ENCODE measurements at places on chromosomes 6 and 20.

GRCh38 chr6:132133736-132134445, 182.7 kb upstream of the CCN2 start:
- peak; percentile 22 for DNase-seq

- DNase-seq, result no peak
These were observed 46.8 kb downstream of the AIG1 start for GRCh38 chr6:143107440-143107839.

DNA sequence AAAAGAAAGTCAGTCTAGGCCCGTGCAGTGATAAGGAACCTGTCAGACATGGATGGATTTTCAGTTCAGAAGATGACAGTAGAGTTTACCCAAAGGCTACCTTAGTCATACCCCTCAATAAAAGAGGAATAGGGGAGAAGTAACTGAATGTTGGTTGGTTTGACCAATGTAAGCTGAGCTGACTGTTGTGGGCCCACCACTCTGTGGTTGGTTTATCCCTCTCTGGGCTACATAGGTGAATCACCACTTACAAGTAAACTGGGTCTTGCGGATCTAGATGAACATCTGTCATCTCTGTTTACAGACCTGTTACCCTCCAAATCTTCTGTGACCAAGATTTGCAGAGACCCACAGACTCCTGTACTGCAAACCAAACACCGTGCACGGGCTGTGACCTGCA, 37.2 kb upstream of the MYLK2 start:
- DNase-seq, result peak; percentile 12

- no peak for DNase-seq
These were observed 85.5 kb upstream of the C20orf144 start for GRCh38 chr20:33576432-33577125.

- no peak for DNase-seq
These were observed 337.0 kb downstream of the RNGTT start for GRCh38 chr6:88626460-88626859.

DNA sequence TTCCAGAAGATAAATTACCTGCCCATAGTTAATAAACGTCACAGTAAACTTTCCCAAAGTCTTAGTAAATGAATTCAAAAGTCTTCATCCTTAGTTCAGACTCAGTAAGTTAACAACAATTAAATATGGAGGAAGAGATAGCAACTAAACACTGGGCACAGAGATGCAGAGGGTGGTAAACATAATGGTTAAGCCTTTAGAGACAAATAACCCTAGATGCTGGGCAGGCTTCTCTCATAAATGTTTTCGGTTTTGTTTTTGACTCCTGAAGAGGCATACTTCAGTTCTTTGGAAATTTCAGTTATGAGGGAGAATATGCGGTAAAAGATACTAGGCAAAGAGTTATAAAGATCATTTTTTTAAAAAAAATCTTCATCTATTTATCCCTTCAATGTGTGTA, 369.8 kb downstream of the FRK start:
- no peak for DNase-seq

GRCh38 chr6:154157082-154157481, 118.0 kb downstream of the OPRM1 start:
- DNase-seq, result no peak

DNA sequence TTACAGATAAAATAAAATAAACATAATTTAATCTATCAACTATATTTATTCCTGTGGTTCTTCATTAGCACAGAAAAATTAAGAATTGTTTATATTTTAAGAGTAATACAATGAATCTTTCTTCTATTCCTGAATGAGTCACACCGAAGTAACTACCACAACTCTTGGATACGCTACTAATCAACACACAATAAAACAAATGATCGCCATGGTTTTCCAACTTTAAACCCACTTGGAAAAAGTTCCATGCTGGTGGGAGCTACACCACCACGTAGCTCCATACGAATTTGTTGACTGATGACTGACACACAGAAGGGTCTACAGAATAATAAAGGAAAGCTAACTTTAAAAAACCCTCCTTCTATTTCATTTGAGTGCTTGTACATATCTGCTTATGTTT, 135.8 kb upstream of the NEDD9 start:
- DNase-seq, result no peak

DNA sequence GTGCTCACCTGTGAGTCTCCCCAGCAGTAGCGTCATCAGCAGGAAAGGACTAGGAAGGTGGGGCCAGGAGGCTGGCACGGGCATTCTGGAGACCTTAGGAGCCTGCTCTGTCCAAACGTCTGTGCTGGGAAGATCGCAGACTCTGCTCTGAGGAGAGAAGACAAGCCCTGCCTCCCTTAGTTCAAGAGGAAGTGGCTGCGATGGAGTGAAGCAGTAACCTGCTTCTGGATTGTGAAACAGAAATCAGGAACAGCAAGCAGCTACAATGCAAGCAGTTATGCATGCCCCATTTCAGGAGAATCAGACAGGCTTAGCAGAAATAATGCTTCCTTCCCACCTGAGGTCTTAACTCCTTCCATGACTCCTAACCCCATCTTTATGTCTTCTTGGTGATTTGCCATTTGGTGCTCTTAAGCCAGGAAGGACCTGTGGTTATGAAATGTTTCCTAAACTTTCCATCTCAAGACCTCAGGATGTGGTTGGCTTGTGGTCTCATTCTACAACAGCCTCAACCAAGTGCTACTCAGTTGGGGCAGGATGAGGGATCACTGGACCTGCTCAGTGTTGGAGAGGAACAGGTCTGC, at the start of gene SIRPB1:
SIRPB1 (minus strand) TSS at position 149 of the 584 bp plus-strand sequence; CDS start at position 84, 65 bp downstream.
- no peak for DNase-seq

DNA sequence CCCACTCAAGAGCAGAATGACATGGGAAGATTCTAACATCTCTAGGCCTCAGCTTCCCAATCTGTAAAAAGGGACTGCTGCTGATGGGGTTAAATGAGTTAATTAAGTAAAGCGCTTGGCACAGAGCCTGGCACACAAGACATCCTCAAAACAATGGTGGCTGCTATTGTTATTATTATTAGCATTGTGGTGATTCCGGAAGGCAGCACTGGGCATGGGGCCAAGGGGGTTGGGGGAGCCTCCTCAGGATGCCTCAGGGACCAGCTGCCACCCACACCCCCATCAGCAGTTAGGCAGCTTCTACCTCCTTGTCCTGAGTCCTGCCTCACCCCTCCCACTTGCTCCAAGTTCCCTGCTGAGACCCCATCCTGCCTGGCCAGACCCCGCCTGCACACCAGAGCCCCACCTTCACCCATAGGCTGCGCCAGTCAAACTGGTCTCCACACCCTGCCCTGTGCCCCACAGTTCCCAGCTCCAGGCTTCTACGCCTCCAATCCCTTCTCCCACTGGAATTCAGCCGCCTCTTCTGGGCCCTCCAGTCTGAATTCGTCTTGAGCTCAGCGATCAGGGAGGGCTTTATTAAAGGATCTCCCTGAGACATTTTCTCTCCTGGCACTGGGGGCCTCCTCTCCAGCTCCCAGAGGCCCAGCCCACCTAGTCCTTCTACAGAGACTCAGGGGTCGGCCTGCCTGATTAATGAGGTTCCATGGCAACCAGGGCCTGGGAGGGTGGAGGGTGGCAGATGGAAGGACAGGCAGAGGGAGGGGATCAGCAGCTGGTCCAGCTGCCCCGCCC, 1.5 kb downstream of the E2F1 start:
- DNase-seq, result no peak

GRCh38 chr6:154243793-154244750, 112.5 kb downstream of the IPCEF1 start:
- DNase-seq, result no peak

DNA sequence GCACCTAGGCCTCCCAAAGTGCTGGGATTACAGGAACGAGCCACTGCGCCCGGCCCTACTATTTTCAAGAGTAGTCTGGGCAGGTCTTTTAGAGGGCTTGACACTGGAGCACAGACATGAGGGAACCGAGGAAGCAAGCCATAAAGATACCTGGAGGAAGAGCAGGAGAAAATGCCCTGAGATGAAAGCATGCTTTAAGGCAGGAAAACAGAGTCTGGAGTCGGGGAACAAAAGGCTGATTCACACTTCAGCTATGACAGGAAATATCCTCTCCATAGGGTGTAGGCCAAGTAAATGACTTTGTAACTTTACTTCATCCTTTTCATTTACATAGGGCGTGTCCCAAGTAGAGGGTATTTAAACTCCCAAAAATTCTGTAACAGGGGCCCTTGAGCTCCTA, 4.3 kb upstream of the SERINC3 start:
- DNase-seq, result peak; percentile 71

- DNase-seq, result no peak
These were observed 7.5 kb downstream of the SMPD2 start for GRCh38 chr6:109447878-109448555.

- DNase-seq, result peak; percentile 97
These were observed 38.7 kb downstream of the UQCC2 start for GRCh38 chr6:33672808-33673207.

DNA sequence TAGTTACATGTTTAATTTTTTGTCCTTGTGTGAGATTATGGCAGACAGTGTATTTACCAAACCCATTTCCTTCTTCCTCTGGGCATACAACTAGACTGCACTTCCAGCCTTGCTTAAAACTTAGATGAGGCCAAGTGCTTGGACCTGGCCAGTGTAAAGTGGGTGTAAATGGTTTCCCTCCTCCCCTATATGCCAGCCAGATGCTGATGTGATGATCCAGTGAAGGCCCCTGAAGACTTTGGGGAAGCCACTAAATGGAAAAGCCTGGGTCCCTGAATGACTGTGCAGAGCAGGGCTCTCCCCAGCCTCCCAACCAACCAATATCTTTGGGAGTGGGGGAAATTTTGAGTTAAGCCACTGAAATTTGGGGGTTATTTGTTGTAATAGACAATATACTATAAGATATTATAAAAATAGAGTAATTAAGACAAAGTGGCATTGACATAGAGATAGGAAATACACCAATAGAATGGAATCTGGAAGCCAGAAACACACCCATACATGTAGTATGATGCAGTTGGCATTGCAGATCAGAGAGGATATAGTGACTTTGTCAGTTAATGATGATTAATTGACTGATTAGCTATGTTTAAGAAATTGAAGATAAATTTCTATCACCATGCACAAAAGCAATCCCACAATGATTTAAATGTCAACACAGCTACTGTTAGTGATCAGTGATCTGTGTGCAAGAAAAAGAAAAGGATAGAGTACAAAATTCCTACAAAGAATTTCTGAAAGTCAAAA, 10.4 kb upstream of the SNX9 start:
- no peak for DNase-seq

DNA sequence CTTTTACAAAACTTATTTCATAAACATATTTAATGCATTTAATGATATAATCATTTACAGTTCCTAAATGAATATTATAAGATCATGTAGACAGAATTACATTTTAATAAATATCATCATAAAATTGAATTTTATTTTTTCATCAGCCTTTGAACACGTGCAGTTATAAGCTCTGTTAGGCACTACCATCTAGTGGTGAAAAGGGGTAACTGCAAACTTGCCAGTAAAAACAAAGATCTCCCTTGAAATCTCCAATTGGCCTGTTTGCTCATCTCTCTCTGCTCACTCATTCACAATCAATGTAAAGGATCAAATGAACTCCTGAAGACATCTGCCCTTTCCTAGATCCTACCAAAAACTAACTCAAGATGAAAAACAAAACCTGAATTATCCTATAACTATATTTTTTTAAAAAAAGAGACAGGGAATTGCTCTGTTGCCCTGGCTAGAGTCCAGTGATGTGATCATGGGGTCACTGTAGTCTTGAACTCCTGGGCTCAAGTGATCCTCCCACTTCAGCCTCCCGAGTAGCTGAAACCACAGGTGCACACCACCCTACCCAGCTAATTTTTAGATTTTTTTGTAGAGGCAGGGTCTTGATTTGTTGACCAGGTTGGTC, 31.7 kb downstream of the SAMHD1 start:
- peak; percentile 75 for DNase-seq

GRCh38 chr6:148157841-148158240, 184.8 kb upstream of the SASH1 start:
- no peak for DNase-seq

- DNase-seq, result peak; percentile 68
These were observed 108.6 kb upstream of the SLC2A12 start for GRCh38 chr6:134161041-134161440.

DNA sequence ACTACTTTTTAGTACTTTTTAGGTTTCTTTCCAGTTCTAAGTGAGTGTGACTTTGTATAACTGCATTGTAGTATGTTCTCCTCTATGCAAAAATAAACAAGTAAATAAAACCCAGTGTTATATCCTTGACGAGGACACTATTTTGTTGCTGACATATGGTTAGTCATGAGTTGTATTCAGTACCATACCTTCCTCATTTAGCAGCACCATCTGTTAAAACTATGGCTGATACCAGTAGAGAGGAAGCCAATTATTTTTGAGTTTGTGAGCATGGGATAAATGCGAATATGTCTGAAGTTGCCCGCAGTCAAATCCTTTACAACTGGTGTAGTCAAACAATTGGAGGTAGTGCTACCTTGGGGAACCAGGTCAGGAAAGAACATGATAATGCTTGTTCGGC, 74.1 kb downstream of the CDKAL1 start:
- DNase-seq, result no peak

GRCh38 chr20:16014436-16014835, 558.8 kb downstream of the KIF16B start:
- DNase-seq, result no peak

- DNase-seq, result no peak
These were observed 147.0 kb downstream of the SOX4 start for GRCh38 chr6:21740376-21741124.

GRCh38 chr6:167738386-167738785, 88.3 kb upstream of the AFDN start:
- DNase-seq, result no peak

DNA sequence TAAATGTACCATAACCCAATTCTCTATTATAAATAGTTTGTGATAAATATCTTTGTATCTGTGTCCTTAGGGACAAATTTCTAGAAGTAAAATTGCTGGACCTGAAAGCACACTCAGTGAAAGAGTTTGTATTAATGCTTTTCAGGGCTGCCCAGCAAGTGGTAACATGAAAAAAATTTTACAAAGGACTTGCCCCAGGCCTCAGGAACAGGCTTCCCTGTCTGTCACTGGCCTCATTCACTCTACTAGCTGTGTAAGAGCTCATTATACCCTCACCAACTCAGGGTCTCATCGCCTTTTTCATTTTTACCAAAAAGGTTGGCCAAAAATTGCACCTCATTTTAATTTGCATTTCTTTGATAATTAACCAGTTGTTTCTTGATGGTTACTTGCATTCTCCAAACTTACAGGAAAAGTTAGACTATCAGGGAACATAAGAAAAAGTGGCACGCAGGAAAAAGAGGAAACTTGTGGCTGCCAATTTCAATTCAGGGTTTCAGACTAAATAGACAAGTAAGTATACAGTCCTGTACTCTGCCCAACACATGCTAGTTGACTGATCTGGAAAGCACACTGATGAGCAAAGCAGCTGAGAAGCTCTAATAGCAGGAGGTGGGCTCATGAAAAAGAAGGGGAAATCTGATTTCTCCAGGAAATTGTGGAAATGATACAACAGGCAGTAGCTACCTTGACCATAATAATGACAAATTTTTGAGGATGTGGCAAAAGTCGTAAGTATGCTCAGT, 161.5 kb downstream of the KIF6 start:
- DNase-seq, result no peak

All from EL (cell line).